ENCODE measurements at places on chromosomes 3 and 15.

GRCh38 chr3:52444860-52445793 lies at the start of gene SEMA3G:
Gene SEMA3G (minus strand): TSS chr3:52445103. CDS start chr3:52445027, 76 bp downstream.
- peak; percentile 24 for DNase-seq

DNA sequence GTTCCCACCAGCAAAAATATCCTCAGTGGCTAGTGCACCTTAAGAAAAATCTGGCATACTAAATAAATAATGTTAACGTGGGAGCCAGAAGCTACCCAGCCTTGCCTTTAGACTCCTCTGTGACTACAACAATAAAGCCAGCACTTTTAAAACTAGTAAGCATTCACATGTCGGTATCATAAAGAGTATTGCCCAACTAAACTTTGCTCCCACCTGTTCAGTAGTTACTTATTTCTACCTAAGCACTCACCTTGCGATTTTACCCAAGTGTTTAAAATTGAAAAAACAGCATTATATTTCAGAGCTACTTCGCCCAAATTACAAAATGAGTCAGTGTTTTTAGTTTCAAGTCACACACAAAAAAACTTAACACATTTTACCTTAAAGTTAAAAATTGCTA lies 12.8 kb downstream of the ALDH1L1 start:
- no peak for DNase-seq

DNA sequence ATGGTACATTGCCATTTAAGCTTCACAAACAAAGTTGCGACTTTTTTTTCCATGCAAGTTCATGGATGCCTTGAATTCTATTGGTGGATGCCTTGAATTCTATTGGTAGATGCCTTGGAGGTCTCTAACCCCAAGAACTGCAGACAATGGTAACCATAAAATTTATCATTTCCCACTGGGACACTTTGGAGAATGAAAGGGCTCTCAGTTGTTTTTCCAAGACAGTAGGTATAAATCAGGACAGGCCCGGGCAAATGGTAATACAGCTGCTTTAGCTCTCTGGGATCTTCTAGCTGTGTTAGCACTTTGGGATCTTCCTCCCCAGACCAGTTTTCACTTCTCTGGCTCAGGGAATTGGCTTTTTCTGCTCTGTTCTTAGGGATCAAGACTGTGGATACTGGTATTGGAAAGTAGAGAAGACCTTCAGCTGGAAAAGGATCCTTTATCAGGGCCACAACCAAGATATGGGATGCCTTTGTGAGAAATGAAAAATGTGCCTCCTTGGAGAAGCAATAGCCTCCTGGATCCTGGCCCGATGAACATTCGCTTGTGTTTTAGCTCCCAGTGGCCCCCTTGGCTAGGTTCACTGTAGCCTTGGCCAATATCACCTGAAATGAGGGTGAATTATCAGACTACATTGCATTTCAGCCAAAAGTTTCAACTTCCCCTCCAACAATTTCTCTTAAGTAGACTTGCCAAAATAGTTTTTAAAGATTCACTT lies 8.3 kb downstream of the LRRC3B start:
- DNase-seq: no peak

DNA sequence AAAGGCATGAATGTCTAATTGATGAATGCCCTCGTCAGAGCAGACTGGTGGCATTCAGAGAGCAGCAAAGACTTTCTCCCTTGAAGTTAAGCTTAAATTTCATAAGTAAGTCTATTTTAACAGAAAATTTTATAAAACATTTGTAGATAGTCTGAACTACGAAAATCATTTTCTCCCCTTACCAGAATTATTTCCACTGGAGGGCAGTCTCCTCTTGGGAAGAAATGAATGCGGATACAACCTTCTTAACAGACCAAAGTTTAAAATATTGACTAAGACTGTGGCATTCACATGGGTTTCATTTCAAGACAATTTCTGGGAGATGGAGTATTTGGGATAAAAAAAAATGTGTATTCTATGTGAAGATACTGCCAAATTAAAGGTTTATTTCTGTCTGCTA lies 669.0 kb downstream of the FHIT start:
- DNase-seq: no peak

DNA sequence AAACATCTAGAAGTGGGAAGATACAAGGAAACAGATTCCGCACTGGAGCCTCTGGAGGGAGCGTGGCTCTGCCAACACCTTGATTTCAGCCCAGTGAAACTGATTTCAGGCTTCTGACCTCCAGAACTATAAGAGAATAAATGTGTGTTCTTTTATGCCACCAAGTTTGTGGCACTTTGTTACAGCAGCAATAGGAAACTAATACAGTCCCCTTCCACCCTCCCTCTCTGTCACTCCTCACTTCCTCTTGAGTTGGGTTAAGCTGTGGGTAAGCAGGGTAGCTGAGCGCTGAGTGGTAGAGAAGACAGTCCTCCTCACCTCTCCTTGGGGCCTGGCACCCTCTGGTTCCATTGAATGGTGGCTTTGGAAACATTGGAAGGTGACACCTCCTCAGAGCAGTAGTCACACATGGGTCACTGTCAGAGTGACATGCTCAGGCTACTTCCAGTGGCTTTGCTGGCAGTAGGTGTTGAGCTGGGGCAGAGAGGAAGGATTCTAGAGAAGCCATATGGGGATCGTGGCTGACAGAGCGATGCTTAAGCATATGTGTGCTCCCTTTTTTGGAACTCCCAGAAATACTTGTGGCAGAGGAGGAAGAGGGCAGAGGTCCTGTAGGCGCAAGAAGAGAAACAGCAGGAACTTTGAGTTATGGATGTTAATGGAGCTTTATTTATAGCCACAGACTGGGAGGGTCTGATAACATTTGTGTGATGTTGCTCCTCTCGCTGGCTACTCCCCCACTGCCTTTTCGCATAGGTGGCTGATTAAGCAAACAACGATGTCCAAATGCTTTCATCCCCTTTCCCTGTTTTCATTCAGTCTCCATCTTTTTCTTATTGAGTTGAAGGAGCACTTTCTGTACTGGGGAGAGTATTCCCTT lies 14.8 kb upstream of the HCN4 start:
- DNase-seq: no peak
